Stimulated activated CD4-positive, alpha-beta T cell treated with anti-CD3 and anti-CD28 coated beads, Interleukin-4, amount 100 ng/mL, for 4 hours (primary cell): ENCODE measurements at places on chromosomes 7 and 10.
A peak's percentile ranks its signal among the peaks of the same experiment; 100 is the strongest.

GRCh38 chr10:67100951-67101350 lies 175.1 kb downstream of the LRRTM3 start:
- no peak for DNase-seq

DNA sequence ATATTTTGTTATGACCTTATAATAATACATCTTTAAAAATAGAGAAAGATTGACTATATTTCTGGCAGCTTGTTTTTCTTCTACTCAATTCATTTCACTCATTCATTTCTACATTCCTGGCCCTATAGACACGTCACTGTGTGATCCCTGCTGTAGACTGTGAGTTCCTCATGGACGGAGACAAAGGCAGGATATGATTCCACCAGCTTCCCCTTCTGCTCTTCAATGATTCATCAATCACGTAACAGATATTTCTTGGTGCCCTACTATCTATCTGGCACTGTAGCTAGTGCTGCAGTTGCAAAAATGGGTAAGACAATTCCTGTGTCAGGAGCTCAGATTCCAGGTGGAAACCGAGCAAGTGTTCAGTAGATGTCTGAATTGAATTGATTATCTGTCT lies 415.0 kb downstream of the SFMBT2 start:
- DNase-seq = no peak

GRCh38 chr7:26723129-26723528 lies 141.3 kb downstream of the SKAP2 start:
- DNase-seq = no peak

DNA sequence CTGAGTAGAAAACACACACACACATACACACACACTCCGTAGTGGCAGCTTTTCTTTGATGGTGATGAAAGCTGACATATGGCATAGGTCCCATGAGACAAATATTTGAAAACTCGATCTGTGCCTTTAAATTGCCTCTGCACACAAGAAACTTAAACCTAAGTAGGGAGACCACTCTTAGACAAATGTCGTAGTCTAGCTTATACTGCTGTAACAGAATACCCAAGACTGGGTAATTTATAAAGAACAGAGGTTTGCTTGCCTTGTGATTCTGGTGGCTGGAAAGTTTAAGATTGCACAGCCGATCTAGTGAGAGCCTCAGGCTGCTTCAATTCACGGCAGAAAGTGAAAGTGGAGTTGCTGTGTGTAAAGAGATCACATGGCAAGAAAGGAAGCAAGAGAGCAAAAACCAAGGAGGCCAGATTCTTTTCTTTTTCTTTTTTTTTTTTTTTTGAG lies 489.4 kb upstream of the SORCS1 start:
- DNase-seq = no peak

DNA sequence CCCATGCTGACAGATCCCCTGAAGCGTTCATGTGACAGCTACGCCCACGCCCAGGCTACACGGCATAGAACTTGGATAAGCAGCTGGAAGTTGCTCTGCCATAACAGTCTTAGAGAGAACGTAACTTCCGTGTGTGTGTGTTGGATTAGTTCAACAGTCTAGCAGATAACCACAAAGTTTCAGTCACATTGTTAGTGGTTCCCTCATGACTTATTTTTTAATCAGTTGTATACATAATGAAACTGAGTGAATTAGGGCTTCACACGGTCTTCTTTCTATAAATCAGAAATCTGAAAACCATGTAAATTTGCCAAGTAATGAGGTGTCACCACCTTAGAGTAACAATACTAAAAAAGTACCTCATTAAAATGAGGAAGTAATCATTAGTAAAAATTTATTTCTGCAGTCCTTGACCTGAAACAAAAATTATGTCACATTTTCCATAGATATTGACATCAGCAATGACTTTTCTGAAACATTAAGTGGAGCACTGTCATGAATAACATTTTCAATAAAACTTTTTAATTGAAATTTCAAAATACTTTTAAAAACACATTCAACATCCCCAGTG lies 21.7 kb upstream of the MACC1 start:
- no peak for DNase-seq

- no peak for DNase-seq
Measured at GRCh38 chr7:875476-876076, 778 bp upstream of the GET4 start.

GRCh38 chr10:132710746-132711612 lies 75.0 kb downstream of the NKX6-2 start:
- DNase-seq = no peak

DNA sequence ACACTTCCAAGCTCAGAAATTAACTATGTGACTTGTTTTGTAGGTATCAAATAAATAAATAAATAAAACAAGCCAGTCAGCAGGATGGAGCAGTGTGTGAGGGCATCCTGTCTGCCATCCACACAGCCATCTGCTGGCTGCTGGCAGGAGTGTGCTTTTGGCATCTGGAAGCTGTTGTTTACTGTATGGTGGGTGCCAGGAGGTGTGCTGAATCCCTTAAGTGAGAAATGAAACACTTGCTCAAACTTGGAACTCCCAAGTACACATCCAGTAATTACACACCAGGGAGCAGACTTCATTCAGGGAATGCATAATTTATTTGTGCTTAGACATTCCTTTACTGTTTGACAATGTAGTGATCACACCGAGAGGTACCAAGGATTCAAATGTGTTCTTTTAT lies 16.9 kb upstream of the TAX1BP1 start:
- DNase-seq = no peak

DNA sequence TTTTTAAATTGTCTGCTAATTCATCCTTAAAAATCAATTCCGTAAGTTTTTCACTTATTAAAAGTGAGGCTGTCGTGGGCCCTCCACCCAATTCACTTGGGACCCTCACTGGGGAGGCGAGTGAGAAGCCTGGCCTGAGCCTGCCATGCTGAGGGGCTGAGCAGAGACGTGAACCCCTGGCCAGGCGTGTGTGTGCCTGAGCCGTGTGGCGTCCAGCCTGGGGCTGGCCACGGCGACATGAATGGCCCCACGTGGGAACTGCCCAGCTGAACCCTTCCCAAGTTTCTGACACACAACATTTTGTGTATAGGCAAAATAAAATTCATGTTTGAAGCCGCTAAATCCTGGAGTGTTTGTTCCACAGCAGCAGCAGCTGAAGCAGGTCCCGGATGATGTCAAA lies 13.0 kb upstream of the VIPR2 start:
- DNase-seq = no peak

DNA sequence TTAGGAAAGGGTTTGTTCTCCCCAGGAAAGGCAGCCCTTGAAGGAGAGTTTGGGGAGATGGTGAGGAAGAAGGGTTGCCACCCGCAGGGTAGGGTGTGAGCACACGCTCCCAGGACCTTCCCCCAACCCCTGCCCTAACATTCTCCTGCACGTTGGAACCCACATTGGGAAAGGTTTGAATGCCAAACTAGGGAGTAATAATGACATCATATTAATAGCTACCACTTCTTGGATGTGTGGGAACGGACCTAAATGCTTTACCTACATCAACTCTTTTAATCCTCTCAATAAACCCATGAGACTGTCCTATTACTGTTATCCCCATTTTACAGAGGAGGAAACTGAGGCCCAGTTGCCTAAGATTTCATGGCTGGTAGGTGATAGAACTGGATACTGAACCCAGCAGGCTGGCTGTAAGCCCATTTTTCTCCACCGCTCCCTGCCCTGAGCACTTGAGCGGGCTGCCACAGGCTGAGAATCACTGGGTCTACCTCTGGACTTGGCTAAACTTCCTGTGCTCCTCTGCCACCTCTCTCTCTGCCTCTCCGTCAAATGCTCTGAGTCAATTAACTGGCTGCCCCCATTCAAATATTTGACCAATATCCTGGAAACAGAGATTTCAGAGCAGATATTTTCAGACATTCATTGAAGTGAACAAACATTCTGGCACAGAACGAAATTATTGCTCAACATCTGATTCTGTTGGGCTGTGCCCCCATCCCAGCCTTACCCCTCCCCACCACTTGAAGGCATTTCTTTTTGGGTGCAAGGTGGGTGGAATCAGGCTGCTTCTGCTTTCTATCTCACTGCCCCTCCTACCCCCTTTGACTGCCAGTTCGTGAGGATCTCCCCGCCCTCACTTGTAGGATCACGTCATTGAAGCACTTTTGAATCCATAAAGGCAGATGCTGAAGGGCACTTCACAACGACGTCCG lies 129.7 kb downstream of the C10orf105 start:
- no peak for DNase-seq

GRCh38 chr10:99329304-99329553 lies at the start of gene CNNM1:
CNNM1 (plus strand) TSS chr10:99329356; CDS start chr10:99329388, 32 bp downstream.
- peak; percentile 47 for DNase-seq
